ENCODE measurements at places on chromosomes 5 and 9. TPM values are rescaled to one million over a fixed set of nuclear protein-coding genes. Genes with fewer than 3 reads are reported as not detected.

Gene EPB41L4A
- total RNA-seq, result 0.48 TPM

Gene TRIM14
- total RNA-seq, result 34.2 TPM

Gene BARHL1
- total RNA-seq, result not detected

Gene TMC1
- 0.53 TPM for total RNA-seq

Gene LRRC14B
- total RNA-seq, result not detected

Gene TSSK1B
- not detected for total RNA-seq

Gene FBN2
- 0.18 TPM for total RNA-seq

Gene GRXCR2
- total RNA-seq, result not detected

Gene PCDHA7
- not detected for total RNA-seq

Gene PCDHGB5
- total RNA-seq, result not detected

Measured in HT-29 (cell line).